ENCODE measurements at places on chromosomes 2 and 18.

DNA sequence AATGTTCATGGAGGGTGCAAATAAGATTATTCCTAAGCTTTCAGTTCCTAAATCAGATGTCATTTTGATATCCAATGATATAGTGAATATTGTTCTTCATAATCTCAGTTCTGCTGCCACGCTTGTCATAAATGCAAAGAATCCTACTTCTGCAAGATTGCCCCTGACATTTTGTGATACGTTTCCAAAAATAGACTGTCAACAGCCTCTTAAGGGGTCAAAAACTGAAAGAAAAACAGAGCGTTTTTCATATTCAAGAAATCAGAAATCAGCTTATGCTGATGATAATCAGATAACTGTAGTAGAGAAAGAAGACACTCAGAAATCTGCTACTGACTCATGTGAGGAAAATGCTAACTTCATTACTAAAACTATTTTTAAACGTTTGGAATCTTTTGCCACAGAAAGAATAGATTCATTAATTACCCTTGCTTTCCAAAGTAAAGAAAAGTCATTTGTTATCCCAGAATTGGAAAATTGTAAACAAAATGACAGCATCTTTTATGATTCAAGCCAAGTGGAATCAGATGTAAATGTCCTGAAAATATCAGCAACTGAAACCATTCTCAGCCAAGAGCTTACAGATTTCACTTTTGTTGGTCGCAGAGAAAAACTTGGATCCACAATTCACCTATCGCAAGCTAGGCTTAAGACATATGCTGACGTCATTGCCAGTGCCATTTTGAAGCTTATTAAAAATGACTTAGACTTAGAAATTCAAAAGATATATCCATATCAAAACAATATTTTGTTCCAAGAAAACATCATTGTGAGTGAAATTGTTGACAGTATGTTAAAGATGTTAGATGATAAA, 55.1 kb downstream of the FSIP2 start:
- no peak for DNase-seq

- no peak for DNase-seq
These were observed 1530.7 kb downstream of the LRP1B start for GRCh38 chr2:140600116-140600515.

DNA sequence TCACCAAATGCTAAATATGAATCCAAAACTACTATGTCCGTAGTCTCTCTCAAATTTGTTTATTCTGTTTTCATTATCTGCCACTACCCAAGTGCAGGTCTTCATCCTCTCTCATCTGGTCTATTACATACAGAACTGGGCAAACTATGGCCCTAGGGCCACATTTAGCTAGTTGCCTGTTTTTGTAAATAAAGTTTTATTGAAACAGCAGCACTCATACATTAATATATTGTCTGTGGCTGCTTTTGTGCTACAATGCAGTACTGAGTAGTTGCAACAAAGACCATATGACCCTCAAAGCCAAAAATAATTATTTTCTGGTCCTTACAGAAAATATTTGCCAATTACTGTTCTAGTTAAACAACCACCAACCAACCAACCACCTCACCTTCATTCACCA, 172.2 kb upstream of the NCKAP5 start:
- no peak for DNase-seq

DNA sequence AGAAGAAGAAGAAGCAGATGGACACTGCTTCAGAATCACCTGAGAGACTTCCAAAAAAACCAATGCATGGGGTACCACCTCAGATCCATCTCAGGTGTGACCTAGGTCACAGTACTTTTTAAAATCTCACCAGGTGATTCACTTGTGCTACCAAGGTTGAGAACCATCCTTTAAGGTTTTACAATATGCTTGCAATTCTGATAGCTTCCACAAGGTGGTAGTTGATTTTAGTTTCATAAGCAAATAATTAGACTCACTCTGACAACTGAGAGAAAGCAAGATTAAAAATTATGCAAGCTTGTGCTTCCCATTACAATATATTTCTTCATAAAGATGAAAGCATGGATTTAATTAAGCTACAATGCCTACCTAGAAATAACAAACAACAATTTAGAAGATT, 355.1 kb downstream of the EN1 start:
- no peak for DNase-seq

- DNase-seq = no peak
These were observed 928 bp downstream of the NAGK start for GRCh38 chr2:71069376-71069775.

DNA sequence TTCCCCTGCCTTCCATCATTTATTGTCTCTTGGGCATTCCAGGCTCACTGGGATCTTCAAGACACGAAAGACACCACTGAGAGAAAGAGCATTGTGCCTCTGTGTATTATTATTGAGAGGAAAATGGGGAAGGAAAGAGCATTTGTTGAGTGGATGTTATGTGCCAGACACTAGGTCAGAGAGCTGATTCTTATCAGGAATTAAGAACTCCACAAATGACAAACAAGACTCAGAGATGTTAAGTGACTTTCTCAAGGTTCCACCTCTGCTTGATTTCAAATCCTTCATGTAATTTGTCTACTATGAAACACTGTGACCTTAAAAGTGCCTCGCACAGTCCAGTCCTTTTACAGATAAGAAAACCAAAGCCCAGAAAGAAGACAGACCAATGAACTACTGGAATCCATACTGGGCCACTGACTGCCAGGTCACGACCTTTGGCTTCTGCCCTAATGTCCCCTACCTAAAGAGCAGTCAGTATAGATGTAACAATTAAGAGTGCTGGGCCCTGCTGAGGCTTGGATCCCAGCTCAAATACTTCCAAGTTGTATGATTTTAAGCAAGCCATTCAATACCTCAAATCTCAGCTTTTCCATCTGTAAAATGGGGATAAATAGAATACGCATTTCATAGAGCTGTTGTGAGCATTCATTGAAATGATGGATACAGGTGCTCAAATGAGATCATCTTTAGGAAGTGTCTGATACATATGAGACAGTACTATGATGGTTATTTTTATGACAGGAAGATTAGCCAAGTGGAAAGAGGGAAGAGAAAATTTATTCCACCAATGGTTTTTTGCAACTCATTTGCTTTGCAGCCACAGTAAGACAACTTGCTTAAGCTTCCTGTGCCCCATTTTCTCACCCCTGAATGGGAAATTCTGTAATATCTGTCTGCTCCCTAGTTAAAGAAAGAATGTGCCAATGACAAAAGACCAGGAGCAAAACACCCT, 10.9 kb downstream of the KLF7 start:
- DNase-seq = no peak

DNA sequence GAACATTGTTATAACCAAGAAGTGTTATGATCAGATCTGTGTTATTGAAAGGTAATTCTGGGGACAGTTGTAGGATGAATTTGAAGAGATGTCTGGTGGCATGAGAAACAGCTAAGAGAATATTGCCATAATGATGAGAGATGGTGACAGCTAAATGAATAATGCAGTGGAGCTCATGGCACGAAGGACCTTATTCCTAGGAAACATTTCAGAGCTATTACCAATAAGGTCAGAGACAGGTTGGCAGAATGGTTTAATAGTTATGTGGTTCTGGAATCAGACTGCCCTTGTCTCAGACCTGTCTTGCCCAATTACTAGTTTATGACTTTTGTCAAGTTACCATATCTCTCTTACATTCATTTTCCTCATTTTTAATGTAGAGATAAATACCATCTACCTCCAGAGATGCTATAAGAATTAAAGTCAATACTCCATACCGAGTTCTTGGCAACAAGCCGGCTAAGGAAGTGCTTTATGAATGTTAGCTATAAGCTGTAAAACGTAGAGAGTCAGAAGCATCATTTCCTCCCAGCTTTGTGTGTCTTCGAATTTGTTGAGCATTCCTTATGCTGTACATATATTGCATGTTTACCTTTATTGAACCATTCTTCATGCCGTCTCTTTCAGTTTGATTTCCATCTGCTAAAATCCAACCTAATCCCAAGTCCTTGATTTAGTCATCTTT, 73.6 kb upstream of the COL5A2 start:
- no peak for DNase-seq

GRCh38 chr2:66532972-66533868, 98.3 kb downstream of the MEIS1 start:
- DNase-seq = no peak

- no peak for DNase-seq
These were observed 18.5 kb upstream of the FHOD3 start for GRCh38 chr18:36279001-36279400.

- DNase-seq = no peak
These were observed 154.4 kb upstream of the SERTAD2 start for GRCh38 chr2:64808092-64808491.

- DNase-seq = no peak
These were observed 24.5 kb downstream of the LOXHD1 start for GRCh38 chr18:46632401-46633071.

DNA sequence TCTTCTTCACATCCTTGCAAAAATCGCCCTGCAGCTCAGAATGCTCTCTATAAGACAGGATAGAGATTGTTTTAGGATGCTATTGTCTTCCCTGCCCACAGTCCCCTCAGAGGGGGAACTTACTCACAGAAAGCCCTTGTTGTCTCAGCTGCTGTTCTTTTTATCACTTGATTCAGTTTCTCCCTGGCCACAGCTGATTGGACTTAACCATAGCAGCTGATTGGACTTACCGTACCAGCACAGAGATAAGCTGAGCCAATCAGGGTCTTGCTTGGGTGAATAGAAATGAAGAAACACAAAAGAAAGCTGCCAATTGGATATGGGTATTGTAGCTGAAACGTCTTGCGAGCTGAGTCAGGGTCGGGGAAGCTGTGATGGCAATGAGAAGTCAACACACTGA, 194.2 kb upstream of the MEX3C start:
- DNase-seq = no peak

DNA sequence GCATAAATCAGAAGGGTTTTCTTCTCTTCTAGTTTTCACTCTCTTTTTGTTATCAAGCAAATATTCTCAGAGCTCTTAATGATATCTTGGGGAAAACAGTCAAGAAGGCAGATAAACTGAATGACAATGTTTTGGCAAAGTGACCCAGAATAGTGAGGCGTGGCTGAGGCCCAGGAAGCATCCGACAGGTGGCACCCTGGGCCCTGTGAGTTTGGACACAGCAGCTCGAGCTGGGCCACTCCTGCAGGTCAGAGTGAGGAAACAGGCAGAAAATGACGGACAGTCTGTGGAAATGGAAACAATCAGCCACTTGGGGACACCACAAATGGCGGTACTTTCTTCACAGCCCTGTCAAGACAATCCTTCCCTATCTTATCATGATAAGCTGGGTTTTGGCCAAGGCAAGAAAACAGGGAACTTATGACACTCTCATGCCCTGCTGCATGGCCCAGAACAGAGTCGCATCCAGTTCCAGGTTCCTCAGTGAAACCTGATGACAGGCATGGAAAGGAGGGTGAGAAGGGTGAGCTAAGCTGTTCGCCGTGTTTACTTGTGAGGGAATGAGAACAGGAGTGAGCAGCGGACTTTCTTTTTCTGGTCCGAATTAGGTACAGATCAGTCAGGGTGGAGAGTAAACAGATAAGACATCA, 32.1 kb downstream of the MRPL44 start:
- no peak for DNase-seq

DNA sequence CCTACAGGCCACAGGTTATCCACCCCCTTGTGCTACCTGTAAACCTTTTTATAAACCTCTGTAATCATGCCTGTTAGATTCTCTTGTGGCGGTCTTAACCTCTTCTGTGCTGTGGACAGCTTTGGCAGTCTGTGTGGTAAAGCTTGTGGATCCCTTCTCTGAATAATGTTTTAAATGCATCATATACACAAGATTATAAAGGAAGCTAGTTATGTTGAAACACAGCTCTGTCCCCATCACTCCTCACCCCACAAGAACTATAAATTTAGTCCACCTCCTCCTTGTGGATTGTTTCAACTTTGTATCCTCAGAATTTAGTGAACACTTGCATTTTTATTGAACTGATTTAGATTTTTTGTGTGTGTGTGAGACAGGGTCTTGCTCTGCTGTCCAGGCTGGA, 107.7 kb downstream of the ICA1L start:
- no peak for DNase-seq

DNA sequence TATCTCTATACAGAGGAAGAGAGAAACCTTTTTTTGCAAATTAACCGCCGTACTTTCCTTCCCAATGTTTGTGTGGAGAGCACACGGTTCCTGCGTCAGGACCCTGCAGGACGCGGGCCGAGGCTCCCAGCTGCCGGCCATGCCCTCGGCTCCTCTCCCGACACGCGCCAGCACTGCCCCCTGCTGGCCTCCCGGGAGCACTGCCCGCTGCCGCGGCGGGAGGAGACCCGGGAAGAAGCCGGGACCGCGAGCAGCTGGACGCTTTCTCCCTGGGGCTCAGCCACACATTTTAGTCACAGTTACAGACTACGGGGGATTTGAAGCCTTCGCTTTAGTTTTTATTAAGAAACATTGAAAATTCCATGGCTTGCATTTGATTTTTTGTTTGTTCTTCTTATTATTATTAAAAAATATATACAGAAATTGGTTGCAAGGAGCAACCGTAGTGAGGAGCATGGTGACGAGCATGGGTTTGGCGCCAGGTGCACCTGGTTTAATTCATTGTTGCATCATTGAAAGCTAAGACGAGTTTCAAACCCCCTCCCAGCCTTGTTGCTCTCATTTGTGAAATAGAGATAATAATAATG, 401.2 kb downstream of the GALR1 start:
- DNase-seq = peak; percentile 63

DNA sequence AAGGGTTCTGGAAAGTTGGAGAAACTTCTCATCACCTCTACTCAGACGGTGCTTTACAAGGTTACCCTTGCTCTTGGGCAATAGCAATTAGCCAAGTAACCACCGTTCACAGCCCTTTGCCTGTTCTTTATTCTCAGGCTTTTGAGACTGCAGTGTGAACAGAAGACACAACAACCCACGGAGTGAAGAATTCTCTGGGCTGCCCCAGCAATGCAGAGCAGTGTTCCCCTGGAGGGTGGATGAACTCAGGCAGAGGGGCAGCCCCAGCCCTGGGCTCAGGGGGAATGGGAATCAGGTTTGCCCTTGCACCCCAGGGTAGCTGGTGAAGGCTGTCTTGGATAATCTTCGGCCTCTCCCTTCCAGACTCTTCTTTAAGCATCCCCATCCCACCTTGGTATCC, 69.1 kb downstream of the MCFD2 start:
- no peak for DNase-seq

- no peak for DNase-seq
These were observed 69.5 kb downstream of the EPAS1 start for GRCh38 chr2:46366668-46367052.

- DNase-seq = no peak
These were observed 299.2 kb downstream of the TDRD15 start for GRCh38 chr2:21422724-21423522.

DNA sequence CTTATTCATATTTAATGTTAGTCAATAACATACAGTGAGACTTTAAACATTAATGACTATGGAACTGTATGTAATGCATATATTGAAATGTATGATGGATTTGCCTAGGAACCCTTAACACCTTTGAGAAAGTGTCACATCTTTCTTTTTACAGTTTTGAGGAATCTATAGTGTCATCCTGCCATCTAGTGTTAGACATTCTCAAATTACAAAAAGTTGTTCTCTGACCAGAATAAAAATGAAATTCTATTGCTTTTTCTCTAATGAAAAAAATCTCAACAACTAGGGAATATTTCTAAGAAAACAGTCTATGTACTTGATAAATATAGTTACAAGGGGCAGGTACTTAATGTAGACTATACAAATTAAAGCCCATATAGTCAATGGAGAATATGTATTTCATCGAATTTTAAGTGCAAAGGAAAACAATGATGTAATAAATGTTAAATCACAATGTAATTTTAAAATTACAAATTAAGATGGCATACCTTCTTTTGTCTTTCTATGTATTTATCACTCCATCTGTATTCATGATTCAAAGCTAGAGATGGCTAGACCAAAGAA, 5.1 kb upstream of the CALCRL start:
- no peak for DNase-seq

GRCh38 chr2:207251022-207251421, 85.3 kb upstream of the KLF7 start:
- DNase-seq = no peak

- DNase-seq = no peak
These were observed 250.3 kb downstream of the ERBB4 start for GRCh38 chr2:212288308-212288707.
